Fibroblast of villous mesenchyme (primary cell): ENCODE measurements at places on chromosomes 1 and 21. TPM values are rescaled to one million over a fixed set of nuclear protein-coding genes. Genes with fewer than 3 reads are reported as not detected.

- no peak for DNase-seq
Measured at GRCh38 chr1:21034725-21035628, 141.7 kb downstream of the EIF4G3 start.

DNA sequence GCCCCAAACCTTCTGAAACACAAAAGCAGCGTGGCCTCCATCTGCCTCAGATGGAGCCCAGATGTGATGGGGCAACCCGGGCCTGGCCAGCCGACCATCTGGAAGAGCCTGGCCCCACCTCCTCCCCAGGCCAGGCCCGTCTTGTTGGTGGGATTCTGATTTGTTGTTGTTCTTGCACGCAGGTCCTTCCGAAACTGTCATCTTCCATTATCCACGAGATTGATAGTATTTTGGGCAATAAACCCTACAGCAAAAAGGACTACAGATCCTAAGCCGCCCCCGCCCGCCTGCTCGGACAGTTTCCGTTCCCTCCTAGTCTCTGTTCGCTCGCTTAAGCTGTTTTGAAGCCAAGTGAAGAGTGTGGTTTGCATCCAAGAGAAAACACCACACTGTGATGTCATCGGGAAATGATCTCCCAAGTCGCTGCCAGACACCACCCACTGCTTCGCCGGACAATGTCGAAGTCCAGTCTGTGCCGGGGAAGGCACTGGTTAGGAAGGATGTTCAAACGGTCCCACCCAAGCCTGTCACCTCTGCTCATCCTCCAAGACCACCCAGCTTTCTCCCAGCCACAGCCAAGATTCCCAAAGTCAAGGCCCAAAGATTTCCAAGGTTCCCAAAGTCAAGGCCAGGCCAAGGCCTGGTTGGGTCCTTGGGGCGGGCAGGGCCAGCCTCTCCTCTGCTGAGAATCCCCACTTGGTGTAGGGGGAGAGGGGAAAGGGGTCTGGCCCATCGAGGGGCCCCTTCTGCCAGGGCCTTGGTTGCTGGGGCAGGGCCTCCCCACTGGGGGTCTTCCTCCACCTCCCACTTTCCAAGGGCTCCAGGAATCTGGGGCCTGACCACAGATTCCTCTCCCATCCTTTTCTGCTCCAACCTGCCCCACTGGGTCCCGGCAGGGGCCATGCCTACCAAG is 52.9 kb downstream of the KCNAB2 start:
- DNase-seq = peak; percentile 57

- no peak for DNase-seq
Measured at GRCh38 chr21:46109313-46110221, 11.7 kb downstream of the COL6A2 start.

DNA sequence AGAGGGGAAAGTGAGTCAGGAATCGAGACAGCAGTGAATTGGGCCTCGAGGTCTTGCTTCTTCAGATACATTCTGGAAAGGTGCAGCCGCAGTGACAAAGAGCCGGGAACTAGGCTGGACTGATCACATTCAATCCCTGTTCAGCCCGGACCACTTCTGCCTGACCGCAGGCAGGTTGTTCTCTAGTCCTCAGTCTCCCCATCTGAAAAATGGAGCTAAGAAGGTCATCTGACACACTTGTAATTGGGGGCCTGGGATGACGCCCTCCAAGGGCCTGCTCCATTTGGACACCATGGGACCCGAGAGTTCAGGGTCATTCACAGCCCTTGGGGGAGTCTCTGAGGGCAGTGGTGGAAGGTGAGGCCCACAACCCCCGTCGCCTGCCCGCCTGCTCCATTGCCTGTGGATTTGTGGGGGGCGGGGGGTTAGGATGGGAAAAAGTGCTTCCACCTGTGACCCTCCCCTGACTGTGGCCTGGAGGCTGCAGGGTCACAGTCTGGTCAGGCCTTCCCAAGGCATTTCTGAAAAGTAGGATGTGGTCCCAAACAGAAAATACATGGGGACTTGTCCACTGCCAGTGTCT is 87.9 kb upstream of the CSF3R start:
- no peak for DNase-seq

- no peak for DNase-seq
Measured at GRCh38 chr1:91217911-91218310, 186.7 kb downstream of the HFM1 start.

- peak; percentile 73 for DNase-seq
Measured at GRCh38 chr1:203686091-203686632, 59.5 kb downstream of the ATP2B4 start.

DNA sequence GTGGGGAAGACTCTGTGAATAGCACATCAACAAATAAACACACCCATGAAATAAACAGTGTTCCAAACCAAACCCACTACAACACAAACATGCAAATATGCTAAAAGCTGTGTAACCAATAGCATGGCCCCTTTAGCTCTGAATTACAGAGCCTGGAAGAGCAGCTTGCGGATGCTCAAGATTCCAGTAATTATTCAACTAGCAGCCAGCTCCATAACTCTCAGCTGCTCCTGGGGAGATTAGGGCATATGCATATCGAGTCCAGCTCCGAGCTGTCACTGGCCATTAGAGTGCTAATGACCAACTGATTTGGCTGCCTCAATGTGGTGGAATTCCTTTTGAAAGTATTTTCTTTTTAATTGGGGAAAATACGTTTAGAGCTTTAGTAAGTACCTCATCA is 207.1 kb downstream of the HHAT start:
- no peak for DNase-seq

- no peak for DNase-seq
Measured at GRCh38 chr21:16085421-16085820, 355.6 kb downstream of the USP25 start.

DNA sequence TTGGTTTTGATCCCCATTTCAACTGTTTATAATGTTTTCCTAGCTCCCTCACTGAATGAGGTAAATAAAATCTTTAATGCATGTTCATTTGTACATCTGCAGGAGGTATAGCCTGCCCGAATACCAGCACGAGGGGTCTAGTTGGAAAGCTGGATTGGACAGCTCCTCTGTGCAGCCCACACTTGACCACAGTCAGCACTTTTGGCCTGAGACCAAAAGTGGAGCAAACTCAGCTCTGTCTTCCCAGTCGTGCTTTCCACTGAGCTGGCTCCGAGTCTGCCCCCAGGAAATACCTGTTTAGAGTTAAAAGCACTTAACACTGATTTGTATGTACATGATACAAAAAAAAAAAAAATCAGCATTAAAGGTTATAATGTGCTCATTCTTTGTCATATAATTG is 224.4 kb downstream of the DSCAM start:
- no peak for DNase-seq

GRCh38 chr1:53210954-53211353 is 9.5 kb downstream of the CZIB start:
- no peak for DNase-seq

GRCh38 chr1:32349211-32349708 is 13.0 kb downstream of the FAM229A start:
- peak; percentile 96 for DNase-seq

GRCh38 chr1:229339520-229339919 is 3.3 kb downstream of the CCSAP start:
- no peak for DNase-seq

DNA sequence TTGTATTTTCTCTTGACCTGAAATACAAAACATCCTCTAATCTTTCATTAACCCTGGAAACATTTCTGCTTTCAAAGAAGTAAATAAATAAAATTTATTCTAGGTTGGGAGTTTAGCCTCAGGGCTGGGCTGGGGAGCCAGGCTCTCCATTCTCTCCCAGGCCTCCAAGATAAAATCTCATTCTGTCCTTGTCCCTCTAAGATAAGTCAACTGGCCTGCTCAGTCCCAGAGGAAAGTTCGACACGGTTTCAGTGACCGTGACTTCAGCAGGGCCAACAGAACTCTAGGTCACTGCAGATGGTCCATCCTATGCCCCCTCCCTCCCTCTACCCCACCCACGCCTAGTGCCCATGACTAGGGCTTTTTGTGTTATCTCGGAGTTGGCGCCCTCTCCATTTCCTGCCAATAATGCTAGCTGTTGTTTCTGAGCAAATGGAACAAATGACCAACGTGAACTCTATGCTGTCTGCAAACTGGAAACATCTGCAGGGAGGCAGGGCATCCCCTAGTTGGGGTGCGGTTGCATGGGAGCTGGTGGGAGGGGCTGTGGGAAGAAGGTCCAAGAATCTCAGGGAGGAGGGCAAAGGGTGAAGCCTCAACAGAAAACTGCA is 10.1 kb upstream of the ADORA3 start:
- no peak for DNase-seq

- peak; percentile 57 for DNase-seq
Measured at GRCh38 chr1:248924696-248925532, 18.9 kb downstream of the PGBD2 start.

DNA sequence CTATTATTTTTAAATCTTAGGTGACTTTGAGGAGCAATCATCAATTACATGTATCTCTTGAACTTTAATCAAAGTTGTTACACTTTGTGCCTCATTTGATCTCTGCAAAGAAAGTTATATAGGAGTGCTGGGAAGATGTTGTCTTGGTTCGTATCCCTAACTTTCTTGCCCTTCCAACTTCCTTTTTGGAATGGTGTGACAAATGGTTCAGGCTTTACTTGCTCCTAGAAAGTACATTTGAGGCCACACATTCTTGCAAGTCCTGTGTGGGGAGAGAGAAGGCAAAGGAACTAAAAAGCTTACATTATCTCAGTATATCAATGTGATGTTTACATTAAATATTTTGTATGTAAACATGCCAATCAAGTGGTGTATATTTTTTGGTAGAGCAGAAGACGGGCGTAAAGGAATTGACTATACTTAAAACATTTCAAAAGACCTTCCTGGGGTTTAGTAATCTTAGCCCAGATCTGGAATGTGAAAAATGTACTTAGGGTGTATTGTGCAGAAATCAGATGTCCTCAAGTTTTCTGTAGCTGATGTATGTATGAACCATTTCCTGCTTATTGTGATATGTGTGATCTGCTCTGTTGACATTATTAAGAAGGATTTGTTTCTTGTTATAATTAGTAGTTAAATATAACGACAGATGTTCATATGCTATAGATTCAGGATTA is 59.2 kb downstream of the USP25 start:
- peak; percentile 71 for DNase-seq

The KRTAP19-3 gene
- total RNA-seq = not detected in 2 replicates

The GBP6 gene
- under 0.01 TPM in 1 of 2 replicates, not detected in the other for total RNA-seq

The TAS1R1 gene
- total RNA-seq = under 0.01 TPM in 1 of 2 replicates, not detected in the other

The ZNF593OS gene
- total RNA-seq = 0.32 TPM in 1 of 2 replicates, not detected in the other

The C1orf74 gene
- 3.0 and 3.5 TPM in 2 replicates for total RNA-seq

The UMODL1 gene
- under 0.01 TPM in 1 of 2 replicates, not detected in the other for total RNA-seq

The RAP1GAP gene
- total RNA-seq = under 0.01 TPM in 1 of 2 replicates, not detected in the other

The OR10J1 gene
- not detected in 2 replicates for total RNA-seq
